Kasumi-1 (cell line): ENCODE measurements at places on chromosomes 1 and 21.
A peak's percentile ranks its signal among the peaks of the same experiment; 100 is the strongest.

DNA sequence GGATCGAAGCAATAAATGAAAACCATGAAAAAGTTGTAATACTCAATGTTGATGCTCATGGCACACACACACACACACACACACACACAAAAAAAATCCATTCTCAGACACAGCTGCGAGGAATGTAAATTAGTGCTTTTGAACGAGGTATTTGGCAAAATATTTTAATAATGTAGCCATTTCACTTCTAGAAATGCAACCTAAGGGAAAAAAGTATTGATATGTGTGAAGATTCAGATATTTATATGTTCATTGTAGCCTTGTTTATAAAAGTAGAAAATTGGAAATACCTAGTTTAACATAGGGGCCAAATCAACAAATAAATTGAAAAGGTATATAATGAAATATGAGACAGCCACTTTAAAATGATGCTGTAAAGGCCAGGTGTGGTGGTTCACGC is 3.8 kb downstream of the PLEKHA6 start:
- no peak for DNase-seq

DNA sequence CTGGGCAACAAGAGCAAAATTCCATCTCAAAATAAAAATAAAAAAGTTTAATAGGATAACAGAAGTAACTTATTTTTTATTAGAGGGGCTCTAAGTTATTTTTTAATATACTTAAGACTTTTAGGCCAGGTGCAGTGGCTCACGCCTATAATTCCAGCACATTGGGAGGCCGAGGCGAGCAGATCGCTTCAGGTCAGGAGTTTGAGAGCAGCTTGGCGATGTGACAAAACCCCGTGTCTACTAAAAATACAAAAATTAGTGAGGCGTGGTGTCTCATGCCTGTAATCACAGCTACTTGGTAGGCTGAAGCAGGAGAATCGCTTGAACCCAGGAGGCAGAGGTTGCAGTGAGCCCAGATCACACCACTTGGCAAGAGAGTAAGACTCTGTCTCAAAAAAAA is 180.5 kb upstream of the NR5A2 start:
- no peak for DNase-seq

DNA sequence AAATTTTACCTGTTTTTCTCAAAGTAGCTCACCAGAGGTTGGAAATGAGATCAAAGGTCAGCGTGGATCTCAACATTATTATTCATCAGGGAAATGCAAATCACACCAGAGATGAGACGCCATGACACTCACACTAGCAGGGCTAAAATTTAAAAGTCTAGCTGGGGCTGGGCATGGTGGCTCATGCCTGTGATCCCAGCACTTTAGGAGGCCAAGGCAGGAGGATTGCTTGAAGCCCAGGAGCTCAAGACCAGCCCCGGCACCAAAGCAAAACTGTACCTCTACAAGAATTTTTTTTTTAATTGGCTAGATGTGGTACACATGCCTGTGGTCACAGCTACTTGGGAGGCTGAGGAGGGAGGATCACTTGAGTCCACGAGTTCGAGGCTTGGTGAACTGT is 41.4 kb upstream of the PCBP3 start:
- no peak for DNase-seq

GRCh38 chr1:71033136-71033535 is 14.5 kb downstream of the PTGER3 start:
- no peak for DNase-seq

- no peak for DNase-seq
Observed at GRCh38 chr1:14810595-14811361, 212.3 kb downstream of the KAZN start.

DNA sequence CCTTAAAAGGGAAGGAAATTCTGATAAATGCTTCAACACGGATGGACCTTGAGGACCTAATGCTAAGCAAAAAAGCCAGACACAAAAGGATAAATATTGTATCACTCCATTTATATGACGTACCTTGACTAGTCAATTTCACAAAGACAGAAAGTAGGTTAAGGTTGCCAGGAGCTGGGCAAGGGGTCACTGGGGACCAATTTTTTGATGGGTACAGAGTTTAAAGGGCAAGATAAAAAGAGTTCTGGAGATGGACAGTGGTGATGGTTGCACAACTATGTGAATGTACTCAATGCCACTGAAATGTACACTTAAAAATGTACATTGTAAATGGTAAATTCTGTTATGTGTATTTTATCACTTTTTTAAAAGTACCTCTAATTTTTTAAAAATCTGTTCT is 32.1 kb upstream of the SLAMF9 start:
- DNase-seq: no peak

GRCh38 chr1:153928791-153929341 is 6.1 kb upstream of the GATAD2B start:
- no peak for DNase-seq

- DNase-seq: no peak
Observed at GRCh38 chr21:15119486-15119885, 54.7 kb upstream of the NRIP1 start.

- peak; percentile 38 for DNase-seq
Observed at GRCh38 chr1:77950873-77951272, 28.0 kb downstream of the FUBP1 start.
